ENCODE measurements at places on chromosomes 2 and 18.

- no peak for DNase-seq
Measured at GRCh38 chr2:26380281-26380680, 21.4 kb upstream of the DRC1 start.

- no peak for DNase-seq
Measured at GRCh38 chr2:222296911-222297599, 1.7 kb downstream of the PAX3 start.

GRCh38 chr2:196131384-196131937, 39.9 kb downstream of the STK17B start:
- DNase-seq: peak; percentile 58

- no peak for DNase-seq
Measured at GRCh38 chr2:141029428-141030078, 1101.3 kb downstream of the LRP1B start.

- no peak for DNase-seq
Measured at GRCh38 chr2:24855022-24855622, 61.9 kb downstream of the CENPO start.

- no peak for DNase-seq
Measured at GRCh38 chr18:22951823-22952222, 18.7 kb downstream of the RBBP8 start.

GRCh38 chr2:170019060-170019805, 158.7 kb upstream of the MYO3B start:
- no peak for DNase-seq

DNA sequence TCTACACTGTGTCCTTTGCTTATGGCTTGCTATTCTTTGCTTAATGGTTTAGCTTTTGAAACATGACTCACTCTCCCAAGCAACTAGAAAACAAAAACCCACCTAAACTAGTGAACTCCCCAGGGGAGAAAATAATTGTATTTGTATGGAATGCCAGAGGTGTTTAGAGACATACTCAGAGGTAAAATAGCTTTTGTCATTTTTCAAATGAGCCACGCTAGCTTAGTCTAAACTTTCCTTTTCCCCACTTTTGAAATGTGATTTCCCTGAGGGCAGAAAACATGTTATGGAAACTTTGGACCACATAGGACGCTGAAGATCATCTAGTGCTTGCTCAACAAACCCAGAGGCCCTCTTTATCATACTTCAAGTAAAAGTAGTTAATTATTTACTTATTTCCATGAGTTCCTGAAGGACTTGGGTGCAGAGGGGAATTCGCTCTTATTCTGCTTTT, 16.5 kb upstream of the CYTIP start:
- no peak for DNase-seq

GRCh38 chr2:55175254-55176093, 56.6 kb downstream of the CLHC1 start:
- DNase-seq: no peak

GRCh38 chr2:162072976-162073887, 783 bp downstream of the DPP4 start:
- peak; percentile 23 for DNase-seq
